ENCODE measurements at places on chromosomes 13 and 19.

DNA sequence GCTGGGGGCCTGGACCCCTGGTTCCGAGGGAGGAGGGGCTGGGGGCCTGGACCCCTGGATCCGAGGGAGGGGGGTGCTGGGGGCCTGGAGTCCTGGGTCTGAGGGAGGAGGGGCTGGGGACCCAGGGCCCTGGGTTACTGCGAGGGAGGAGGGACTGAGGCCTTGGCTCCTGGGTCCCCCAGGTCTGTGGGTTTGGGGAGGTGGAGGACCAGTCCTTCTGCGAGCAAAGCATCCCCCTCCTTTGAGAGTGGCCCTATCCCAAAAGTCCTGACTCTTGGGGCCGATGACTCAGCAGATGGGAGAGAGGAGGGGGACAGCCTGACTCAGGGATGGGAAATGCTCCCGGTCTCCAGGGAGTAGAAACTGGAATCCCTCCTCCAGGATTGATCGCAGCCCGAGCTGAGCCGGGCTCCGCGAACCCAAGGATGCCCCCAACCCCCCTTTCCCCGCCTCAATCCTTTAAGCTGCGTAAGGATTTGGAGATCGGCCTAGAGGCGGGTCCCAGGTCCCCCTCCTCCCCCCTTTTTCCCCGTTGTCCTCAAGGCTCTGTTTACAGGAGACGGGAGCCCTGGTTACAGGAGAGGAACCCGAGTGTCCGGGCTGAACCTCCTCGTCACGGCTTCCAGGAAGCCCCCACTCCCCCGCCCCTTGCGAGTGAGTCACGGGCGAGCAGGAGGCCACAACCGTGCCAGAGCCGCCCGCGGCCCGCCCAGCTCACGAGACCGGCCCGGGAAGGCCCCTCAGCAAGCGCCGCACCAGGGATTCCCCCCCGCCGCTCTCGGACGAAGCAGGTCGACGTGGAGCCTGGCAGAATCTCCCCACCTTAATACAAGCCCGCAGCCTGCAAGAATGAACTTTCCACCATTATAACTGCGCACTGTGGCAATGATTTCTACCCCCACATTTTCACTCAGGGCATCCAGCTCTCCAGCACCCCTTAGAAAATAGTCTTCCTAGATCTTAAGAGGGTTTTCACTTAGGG is 3.0 kb upstream of the ZFP36 start:
- no peak for DNase-seq

GRCh38 chr19:4013886-4014540 is 6.5 kb downstream of the PIAS4 start:
- DNase-seq: no peak

DNA sequence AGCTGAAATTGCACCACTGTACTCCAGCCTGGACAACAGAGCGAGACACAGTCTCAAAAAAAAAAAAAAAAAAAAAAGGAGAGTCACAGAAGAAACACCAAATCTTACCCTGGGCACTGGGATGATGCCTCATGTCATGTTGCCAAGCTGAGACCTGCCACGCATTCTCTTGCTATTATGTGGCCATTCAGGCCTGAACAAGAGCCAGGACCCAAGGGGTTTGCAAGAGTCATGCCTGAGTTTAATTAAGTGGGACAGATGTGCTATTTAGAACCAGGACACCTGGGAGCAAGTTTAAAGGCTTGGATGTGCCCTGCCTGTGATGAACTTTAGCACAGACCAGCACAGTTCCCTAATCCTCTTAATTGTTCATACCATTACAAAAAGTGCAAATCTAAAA is 9.8 kb downstream of the PNMA8A start:
- no peak for DNase-seq

- DNase-seq: no peak
Observed at GRCh38 chr13:114035583-114036531, 62.0 kb upstream of the C13orf46 start.

GRCh38 chr19:31841755-31842154 is 492.5 kb upstream of the TSHZ3 start:
- DNase-seq: no peak

DNA sequence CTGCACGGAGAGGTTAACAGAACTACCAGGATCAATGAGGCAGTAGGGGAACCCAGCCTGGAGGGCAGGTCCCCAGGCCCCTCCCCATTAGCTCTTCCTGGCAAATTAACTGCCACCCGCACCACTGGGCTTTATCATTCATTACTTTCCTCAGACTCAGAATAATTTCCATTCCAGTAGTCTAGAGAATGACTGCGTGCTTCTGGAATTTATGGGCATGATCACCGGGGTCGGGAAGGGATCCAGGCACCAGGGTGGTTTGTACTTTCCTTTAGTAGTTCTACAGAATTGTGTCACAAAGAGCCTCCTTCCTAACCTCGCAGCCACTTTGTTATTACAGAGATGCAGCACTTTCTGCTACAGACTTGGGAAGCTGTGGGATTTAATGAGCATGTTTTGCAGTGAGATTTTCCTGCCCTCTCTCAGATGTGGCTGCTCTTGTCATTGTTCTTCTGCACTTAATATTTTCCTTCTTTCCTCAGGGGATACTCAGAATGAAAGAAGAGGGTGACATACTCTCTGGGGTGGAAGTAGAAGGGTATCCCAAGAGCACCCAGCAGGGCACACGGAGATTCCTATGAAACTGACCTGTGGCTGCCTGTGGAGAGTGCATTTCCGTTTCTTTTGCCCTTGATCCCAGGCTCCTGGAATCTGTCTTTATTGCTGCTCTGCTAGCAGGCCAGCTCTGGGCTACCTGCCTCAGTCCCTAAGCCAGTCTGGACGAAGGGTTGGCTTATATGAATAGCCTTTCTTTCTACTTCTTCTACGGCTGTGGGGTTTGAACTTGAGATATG is 285.0 kb upstream of the SLC10A2 start:
- no peak for DNase-seq

GRCh38 chr13:61727767-61728166 is 312.1 kb upstream of the PCDH20 start:
- DNase-seq: no peak

DNA sequence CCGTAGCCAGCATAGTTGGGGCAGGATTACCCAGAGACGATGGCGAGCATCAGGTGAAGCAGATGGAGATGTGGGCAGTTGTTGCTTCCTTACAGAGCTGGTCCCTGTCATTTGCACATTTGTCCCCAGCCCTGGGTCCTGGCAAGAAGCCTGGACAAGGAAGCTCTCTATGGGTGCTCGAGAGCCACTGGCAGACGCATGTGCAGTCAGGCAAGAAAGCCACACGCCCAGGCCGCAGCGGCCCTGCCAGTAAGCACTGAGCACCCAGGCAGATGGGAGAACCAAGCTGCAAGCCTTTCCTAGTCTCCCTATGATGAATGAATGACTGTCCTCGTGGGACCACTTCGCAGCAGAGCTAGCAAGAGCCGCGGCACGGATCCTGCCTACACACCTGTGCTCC is 182.8 kb downstream of the FOXO1 start:
- DNase-seq: no peak

DNA sequence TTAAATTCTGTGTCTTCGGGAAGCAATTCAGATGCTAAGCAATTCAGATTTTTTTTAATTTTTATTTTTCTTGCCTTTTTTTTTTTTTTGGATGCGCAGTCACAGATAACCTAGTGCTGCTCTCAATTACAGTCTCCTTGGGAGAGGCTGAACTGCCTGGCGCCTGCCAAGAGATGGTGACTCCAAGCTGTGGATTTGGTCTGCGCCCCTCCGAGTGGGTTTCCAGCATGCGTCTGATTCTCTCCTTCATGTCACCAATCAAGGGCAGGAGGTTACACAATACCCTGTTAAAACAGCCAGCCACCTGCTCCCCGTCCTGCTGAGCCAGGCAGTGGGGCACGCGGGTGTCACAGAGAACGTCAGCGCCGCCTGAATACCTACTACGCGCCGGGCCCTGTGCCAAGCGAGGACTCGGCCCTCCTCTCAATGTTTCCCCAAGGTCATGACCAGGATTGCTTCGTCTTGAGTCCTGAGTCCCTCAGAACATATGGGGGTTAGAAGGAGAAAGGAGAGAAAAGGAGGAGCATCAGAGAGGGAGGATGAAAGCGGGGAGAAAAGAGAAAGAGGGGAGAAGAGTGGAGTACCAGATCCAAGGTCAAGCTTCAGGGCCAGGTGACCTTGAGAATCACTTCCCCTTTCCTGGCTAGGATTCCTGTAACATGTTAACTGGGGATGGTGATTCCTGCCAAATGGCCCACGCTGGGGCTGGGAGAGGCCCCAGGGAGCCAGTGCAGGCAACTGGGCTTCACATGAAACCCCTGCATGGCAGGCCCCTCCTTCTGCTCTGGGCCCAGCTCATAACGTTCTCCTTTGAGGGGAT is 213.6 kb downstream of the URI1 start:
- no peak for DNase-seq

DNA sequence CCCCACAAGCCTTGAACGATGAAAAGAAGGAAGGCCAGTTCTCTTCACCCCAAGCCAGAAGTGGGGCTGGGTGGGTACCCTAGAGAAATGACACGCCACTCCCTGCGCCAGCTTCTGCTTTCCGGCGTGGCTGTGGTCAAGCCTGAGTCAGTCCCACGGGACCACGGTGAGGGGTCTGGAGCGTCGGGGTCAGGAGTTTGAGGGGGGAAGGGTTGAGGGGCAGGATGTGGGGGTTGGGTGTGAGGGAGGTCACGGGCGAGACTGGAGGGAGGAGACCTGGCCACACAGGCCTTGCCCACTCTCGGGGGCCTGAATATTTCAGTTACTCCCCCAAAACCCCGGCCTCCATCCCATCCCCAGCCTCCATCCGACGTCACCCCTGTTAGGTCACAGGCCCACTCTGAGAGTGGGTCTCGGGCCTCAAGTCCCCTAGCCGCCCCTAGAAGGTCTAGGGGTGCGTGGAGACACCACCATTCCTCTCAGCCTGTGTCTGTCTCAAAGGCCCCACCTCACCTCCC is 500 bp upstream of the IFI30 start:
- DNase-seq: no peak

DNA sequence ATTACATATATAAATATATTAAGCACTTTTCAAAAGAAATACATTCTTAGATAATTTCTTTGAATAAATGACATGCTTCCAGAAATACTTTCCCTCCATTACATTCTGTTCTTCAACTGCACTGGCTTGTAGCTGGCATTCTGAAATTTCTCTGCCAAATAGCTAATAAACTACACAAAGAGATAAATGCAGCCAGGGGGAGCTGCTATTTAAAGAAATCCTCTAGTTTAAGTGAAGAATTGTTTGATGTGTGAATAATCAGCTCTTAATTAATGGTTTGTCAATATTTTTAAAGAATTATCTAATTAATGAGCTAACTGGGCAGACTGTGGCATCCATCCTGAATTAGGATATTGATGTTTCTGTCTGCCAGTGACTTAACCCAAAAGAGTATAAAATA is 30.7 kb downstream of the SLC7A1 start:
- DNase-seq: no peak

- no peak for DNase-seq
Observed at GRCh38 chr13:39967199-39967959, 311.9 kb downstream of the COG6 start.

DNA sequence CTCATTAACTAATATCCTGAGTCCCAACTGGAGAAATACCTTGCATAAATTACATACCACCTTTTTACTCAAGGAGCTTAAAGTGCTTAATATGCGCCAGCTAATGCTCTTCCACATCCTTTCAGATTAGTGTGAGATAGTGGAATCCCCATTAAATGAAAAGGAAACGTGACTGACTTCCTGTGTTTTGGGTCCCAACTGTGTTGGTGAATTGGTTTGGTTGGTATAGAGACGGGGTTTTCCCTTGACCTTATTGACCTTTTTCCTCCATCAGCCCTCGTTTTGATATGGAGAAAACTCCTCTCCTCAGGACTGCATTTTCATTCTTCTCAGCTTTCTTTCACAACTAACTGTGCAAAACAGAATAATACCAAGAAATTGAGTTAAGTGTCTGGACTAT is 163.5 kb downstream of the PAN3 start:
- no peak for DNase-seq

GRCh38 chr13:75978818-75979217 is 342.7 kb downstream of the LMO7 start:
- no peak for DNase-seq

DNA sequence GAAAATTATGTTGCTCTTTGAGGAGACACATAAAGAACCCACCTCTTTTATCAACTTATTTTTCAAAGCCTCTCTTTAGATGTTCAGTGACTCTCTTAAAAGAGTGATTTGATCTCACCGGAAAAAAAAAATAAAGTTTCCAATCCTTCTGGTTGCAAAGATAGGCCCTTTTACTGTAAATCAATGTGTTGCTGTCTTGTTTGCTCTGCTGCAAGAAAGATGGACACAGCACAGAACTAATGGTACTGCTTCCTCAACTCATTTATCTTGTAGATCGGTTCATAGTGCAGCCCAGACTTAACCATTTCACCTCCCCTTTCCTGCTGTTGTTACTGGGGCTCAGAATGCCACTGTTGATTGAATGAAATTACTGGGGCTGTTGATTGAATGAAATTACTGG is 388.9 kb upstream of the KLF12 start:
- no peak for DNase-seq

GRCh38 chr19:6738787-6739389 is 592 bp upstream of the TRIP10 start:
- no peak for DNase-seq

GRCh38 chr19:58387338-58388174 is 487 bp downstream of the RPS5 start:
- DNase-seq: no peak

DNA sequence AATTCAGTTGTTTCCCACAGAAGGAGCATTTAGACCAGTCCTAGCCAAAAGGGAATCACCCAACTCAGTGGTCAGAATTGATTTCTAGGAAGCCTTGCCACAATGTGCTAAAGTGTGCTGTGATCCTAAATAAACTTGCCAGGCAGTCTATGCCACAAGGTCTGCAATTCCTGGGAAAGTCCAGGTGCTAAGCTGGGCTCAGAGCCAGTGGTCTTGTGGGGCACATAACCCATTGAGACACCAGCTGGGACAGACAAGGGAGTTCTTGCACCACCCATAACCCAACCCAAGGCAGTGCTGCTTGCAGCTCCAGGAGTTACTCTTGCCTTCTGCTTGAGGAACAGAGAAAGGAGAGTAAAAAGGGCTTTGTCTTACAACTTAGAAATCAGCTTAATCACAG is 489.5 kb upstream of the SPRY2 start:
- no peak for DNase-seq

DNA sequence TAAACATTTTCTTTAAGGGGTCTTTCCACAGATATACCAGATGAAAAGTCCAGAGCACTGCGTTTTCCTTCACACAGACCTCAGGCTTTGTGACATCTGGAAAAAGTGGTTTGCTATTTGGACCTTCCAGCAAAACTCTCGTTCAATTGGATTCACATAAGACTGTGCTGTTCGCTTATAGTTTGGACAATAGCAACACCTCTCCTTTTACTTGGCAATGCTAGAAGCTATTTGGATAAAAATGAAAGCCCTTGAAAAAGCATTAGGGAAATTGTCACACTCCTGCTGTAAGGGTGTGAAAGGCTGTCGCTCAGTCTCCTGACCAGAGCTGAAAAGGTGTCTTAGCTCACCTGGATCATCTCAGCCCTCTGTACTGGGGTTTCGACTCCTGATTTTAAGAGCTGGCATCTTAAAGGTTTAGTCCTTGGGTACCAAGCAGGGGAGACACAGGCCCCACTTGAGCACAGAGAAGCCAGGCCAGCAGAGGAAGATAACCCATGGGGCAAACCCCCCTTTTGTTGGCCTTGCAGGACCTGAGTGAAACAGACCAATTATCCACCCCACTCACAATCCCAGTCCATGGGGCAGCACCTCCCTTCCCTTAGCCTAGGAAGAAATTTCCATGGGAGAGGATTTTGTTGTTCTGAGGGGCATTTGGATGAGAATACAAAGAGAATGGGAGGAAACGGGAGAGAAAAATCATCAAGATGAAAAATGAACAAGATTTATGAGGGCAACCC is 257.6 kb downstream of the DLEU7 start:
- DNase-seq: no peak

- no peak for DNase-seq
Observed at GRCh38 chr13:45216193-45216592, 15.3 kb upstream of the KCTD4 start.

GRCh38 chr19:31146015-31146414 is 203.2 kb downstream of the TSHZ3 start:
- DNase-seq: no peak

Data from NCI-H526 treated with DMSO at 0.1 percent for 48 hours (cell line).